NCI-H1436 (cell line): ENCODE measurements at places on chromosomes 11 and 22.

- no peak for DNase-seq
Measured at GRCh38 chr11:11864803-11865202, 23.0 kb downstream of the USP47 start.

- no peak for DNase-seq
Measured at GRCh38 chr22:16953206-16954059, 54.6 kb downstream of the GAB4 start.

DNA sequence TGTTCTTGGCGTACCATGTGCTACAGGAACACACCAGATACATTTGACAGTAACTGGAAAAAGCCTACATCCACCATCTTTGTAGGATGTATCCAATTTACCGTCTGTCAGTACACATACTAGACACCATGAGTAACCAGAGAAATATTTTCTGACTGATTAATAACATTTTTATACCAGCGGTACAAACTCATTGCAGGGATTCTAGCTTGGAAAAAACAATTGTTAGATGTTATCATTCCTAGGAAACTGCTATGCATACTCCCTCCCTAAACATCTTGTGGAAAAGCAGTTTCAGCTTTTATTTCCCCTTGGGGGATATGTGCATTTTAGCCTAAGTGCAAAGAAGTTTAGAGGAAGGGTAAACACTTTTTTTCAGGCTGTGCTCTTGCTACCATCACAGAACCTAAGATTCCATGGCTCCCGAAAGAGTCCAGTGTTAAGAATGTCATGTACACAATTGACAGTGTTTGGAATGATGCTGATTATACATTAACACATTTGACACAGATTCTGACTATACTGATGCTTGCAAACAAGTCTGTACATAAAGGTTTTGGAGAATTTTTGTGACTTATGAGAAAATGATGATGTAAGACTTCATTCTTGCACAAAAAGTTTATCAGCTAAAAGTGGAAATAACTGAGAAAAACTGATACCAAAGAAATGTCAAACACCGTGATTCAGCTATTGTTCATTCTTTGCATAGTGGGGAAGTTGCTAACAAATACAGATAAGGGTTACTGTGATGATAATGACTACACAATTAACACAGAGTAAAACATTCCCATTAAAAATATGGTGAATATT lies 23.7 kb downstream of the NCF4 start:
- no peak for DNase-seq

- no peak for DNase-seq
Measured at GRCh38 chr11:69008737-69009440, 4.2 kb downstream of the MRGPRF start.

GRCh38 chr22:30327864-30328345 lies 1.2 kb upstream of the TBC1D10A start:
- DNase-seq = no peak

DNA sequence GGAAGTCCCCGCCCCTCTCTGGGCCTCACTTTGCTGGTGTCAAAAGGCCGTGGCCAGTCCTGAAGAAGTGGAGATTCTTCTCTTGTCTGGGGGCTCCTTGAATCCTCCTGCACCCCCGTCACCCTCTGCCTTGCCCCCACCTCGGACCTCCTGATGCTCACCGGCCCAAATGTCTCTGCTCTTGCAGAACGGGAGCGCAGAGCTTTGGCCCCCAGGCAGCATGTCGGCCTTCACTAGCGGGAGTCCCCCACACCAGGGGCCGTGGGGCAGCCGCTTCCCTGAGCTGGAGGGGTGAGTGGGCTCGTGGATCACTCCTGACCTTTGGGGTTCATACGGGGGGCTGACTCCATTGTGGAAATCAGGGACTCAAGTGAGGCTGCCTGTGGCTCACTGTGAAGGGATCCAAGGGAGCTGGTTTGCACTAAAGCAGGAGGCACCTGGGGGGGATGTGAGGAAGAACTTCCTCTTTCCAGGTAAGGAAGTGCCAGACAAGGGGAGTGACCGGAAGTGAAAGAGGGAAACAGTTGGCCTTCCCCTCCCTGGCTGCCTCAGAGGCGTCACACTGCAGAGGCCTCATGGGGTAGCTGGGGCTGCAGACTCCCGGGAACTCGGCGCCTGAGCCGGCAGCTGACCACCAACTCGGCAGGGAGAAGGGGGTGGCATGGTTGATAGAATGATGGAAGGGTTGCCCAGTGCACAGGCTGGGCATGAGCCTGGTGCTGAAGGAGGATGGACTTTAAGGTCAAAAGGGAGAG lies 23.1 kb downstream of the CSF2RB start:
- DNase-seq = no peak

DNA sequence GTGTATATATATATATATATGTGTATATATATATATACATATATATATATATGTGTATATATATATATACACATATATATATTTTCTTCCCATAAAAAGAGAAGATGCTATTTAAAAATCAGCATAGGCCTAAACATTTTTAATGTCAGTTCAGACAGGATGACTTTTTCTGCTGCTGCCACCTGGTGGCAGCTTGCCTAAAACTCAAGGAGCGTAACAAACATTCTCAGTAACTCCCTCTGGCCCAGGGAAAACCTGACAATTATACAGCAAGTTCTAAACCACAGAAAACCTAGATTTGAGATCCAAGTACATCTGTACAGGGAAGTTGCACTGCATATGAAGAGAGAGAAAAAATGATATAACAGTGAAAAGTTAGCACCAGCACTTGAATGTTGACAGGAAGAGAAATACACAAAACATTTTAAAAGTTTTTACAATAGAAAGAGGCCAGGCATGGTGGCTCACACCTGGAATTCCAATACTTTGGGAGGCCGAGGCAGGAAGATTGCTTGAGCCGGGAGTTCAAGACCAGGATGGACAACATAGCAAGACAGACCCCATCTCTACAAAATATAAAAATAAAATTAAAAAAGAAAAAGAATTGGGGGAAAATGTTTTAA lies 16.6 kb downstream of the OR8A1 start:
- DNase-seq = peak; percentile 2

GRCh38 chr22:36387709-36387958 lies 133 bp downstream of the MYH9 start:
- no peak for DNase-seq

- DNase-seq = peak; percentile 89
Measured at GRCh38 chr11:71140206-71140919, 112.0 kb downstream of the SHANK2 start.

DNA sequence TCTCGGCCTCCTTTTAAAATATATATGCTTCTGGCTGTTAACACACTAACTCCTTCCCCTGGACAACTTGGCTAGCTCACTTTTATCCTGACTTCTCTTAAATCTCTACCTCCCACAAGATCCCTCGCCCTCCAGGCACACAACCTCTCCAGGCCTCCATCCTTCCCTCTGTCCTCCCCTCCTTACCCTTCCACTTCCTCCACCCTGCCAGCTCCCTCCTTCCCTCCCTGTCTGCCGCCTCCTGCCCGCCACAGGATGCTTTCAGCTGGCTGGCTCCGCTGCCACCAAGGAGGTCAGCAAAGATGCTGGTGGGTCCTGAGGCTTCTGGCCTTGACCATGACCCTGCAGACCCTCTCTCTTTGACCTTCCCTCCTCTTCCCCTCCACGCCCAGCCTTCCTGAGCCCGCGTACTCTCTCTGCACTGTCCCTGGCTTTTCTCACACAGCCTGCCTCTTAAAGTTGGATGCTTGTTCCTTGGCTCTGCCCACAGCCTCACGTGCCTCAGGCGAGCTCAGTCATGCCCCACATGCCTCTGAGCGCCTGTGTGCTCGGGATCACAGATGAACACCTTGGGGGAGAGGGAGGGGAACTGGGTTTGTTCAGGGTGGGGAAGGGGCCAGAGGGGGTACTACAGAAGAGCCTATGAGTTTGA lies 6.7 kb downstream of the NFAM1 start:
- DNase-seq = peak; percentile 20

GRCh38 chr22:46007848-46008261 lies 30.9 kb upstream of the WNT7B start:
- DNase-seq = no peak

DNA sequence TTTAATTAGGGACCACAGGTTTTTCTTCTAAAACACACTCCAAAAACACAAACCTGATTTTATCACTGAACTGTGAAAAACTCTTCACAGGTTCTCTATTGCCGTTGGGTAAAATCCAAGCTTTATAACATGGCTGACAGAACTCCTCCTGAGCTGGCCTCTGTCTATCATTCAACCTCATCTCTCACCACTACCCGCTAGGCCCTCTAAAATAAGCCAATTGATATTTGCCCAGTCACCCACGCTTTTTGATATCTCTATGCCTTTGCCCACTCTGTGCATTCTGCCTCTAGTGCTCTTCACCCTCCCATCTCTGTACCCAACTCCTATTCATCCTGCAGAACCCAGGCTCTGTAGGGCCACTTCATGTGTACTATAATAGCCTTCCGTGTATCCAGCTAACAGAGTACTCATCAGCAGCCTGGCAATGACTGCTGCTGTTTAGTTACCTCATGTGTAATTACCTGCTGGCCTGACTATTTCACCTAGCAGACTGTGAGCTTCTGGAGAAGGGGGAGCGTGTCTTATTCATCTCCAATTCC lies 1.1 kb upstream of the CNGA4 start:
- peak; percentile 61 for DNase-seq

DNA sequence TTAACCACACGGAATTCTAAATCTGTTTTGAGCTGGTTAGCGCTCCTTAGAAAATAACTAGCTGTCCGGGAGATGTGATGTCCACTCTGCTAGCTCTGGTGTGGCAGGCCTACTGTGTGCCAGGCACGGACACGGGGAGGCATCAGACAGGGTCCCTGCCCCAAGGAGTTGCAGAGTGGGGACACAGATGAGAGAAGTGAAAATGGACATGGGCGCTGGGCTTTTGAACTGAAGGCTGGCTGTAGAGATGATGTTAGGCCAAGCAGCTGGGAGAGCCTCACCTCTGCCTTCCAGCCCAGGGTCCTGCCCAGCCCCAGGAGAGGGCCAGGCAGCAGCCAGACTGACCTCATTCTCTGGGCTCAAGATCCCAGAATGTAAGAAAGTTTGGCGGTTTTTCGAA lies 368.6 kb downstream of the CTTN start:
- DNase-seq = no peak

DNA sequence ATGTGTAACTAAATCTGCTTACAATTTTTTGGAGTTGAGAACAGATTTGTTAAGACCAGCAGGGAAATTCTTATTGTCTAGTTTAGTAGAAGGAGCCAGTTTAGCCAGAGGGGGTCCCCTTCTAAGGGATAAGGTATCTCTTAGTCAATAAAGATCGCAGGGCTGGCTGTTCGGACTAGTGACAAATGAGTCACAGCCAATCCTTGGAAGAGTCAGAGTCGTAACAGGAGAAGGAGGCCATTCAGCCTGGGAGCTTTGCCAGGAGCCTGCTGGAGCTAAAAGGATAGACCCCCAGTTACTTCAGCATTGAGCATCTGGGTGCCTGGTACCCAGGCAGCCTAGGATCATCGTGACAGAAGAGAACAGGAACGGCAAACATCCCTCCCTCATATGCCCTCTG lies 191.6 kb upstream of the ARHGAP20 start:
- DNase-seq = no peak

DNA sequence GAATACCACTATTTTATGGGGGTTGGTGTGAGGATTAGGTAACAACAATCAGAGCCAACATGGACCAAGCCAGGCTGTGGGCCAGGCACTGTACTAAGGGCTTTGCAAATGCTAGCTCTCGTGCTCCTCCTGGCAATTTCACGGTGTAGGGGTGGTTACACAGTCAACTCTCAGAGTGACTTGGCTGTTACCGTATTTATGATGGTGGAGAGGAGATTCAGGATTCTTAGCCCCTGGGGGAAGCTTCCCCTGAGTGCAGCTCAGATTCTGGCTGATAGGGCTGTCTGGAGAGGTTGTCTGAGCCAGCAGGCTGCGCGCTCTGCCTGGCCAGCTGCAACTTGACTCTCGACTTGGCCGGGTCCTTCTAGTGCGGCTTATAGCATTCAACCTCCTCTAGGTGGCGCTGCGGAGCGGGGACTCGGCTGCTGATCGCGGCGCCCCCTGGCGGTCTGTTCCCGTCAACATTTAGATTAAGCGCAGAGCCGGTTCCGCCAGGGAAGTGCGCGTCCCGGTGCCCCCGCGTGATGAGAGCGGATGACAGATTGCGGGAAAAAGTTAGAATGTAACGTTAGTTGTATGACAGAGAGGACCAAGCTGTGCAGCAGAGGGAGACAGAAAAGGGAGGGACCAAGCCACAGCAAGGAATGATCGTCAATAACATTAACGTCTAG lies 4.5 kb upstream of the NCF4 start:
- DNase-seq = peak; percentile 84

- peak; percentile 48 for DNase-seq
Measured at GRCh38 chr11:121722431-121723245, 269.9 kb upstream of the SORL1-AS1 start.

DNA sequence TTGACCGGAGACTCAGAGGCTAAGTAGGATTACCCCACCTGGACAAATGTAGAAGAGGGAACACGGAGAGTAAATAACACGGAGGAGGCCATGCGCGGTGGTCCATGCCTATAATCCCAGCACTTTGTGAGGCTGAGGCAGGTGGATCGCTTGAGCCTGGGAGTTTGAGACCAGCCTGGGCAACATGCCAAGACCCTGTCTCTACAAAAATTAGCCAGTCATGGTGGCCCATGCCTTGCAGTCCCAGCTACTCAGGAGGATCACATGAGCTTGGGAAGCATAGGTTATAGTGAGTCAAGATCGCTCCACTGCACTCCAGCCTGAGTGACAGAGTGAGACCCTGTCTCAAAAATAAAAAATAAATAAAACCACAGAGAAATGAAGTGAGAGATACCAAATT lies 53.9 kb downstream of the AMOTL1 start:
- no peak for DNase-seq

GRCh38 chr22:48173773-48174160 lies 1411.3 kb downstream of the TBC1D22A start:
- no peak for DNase-seq

DNA sequence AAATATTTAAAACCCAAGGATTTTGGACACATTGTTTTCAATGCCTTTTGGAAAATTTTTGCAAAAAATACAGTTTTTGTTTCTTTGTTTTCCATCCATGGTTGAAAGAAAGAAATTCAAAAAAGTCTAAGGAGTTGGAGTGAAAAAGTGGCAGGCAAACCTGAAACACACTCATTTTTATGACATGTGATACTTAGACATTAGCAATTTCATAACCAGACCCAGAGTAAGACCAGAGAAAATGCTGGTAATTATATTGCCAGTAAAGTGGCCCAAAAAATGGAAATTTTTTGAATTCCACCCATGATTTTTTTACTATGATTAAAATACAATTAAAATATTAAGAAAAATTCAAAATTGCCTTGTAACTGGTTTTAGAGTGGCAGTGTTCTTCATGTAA lies 128.2 kb downstream of the SLC17A6 start:
- DNase-seq = no peak

- no peak for DNase-seq
Measured at GRCh38 chr11:32831221-32831620, 1.5 kb downstream of the PRRG4 start.

- no peak for DNase-seq
Measured at GRCh38 chr11:95715777-95716241, 73.8 kb downstream of the FAM76B start.
